Amniotic stem cell (primary cell): ENCODE measurements at places on chromosomes 1 and 21.

DNA sequence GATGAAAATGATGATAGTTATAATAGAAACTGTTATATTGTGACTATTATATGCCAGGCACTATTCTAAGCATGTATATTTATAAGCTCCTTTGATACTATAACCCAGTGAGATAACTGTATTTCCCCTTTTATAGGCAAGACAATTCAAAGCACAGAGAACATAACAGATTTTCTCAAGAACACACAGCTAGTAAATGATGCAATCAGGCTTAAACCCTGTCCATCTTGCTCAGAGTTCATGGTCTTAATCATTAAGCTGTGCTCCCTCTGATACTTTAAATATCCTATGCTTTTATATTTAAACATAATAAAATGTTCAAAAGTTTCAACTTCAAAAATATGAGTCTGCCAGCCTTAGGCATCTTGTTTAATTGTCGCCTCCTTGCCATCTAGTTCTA is 88.6 kb downstream of the PHTF1 start:
- DNase-seq, result no peak

- peak; percentile 78 for DNase-seq
Observed at GRCh38 chr1:190754666-190755065, 277.0 kb upstream of the BRINP3 start.

- no peak for DNase-seq
Observed at GRCh38 chr1:116679091-116679827, 11.7 kb upstream of the IGSF3 start.

GRCh38 chr1:204647114-204647804 is 38.3 kb downstream of the LRRN2 start:
- DNase-seq, result peak; percentile 3

GRCh38 chr1:29671446-29672356 is 435.4 kb downstream of the PTPRU start:
- DNase-seq, result no peak

DNA sequence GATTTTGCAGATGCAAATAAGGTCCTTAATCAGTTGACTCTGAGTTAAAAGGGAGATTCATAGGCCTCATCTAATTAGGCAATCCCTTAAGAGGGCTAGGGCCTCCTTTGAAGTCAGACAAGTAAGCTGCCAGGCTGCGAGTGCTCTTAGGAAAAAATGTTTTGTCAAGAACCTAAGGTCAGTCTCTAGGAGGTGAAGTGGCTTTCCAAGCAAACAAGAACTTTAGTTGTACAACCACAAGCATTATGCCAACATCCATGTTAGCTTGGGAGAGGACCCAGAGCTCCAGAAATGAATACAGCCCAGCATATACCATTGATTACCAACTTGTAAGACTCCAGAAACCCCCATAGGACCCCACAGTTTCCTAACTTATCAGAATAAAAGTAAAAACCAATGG is 1366.2 kb downstream of the PLA2G4A start:
- DNase-seq, result no peak

GRCh38 chr1:163821679-163822078 is 499.9 kb downstream of the NUF2 start:
- no peak for DNase-seq

DNA sequence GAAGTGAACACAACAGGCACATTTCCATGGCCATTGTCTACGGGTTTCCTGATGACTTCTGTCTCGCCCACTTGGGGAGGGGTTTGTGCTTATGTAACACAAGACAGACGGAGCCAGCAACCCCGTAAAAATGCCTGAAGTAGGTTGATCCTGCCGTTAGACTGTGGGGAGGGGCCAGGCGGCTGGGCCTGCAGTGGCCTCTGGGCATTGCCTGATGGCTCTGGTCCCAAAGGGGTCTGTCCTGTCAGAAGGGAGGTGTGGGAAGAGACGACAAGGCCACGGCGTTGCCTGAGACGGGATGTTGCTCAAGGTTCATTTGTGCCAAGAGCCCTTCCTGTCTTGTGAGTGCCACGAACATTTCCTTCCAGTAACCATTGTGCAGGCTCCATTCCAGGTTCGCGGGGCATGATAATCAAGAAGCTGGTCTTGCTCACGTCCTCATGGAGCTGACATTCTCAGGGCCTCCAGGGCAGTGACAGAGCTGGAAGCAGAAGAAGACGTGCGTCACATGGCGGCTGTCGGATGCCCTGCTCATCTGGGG is 44.7 kb downstream of the ABCG1 start:
- DNase-seq, result no peak

- peak; percentile 28 for DNase-seq
Observed at GRCh38 chr21:25506887-25507286, 100.4 kb downstream of the MRPL39 start.

DNA sequence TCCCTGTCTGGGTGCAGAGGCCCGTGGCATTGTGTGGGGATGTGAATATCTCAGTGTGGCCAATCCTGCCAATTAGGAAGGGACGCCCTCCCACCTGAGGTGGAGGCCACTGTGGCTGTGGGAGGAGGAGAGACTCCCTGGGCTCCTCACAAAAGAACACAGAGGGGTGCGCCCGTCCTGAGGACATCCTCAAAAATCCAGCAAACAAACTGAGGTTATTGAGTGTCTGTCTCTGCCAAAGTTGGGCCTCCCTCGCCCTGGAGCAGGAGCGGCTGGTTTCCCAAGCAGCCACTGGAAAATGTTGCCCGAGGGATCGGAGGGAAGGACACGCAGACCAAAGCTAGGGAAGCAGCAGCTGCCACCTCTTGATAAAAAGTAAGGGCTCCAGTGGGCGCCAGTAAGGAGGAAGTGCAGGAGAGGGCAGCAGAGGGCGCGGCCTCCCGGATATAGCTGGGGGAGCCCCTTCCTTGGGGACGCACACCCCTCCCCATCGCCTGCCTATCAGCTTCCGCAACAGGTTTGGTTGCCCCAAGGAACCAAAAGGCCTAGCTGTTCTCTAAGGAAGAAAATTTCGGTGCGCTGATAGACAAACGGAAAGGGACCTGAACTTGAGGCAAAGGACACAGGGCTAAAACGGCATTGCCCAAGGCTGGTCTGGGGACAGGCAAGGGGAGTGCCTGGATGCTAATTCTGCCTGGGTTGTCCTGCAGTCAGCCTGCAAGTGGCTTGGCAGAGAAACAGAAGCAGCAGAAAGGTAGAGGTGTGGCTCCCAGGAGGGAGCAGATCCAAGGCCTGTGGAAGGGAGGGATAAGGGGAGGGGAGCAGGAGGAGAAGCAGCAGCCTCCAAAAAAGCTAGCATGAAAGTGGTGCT is 1.7 kb upstream of the GRIK3 start:
- DNase-seq, result no peak

- no peak for DNase-seq
Observed at GRCh38 chr1:161019751-161020495, 1.0 kb downstream of the F11R start.

GRCh38 chr1:60331647-60332046 is 258.1 kb upstream of the C1orf87 start:
- DNase-seq, result no peak

GRCh38 chr1:82491301-82492048 is 690.7 kb downstream of the ADGRL2 start:
- no peak for DNase-seq

DNA sequence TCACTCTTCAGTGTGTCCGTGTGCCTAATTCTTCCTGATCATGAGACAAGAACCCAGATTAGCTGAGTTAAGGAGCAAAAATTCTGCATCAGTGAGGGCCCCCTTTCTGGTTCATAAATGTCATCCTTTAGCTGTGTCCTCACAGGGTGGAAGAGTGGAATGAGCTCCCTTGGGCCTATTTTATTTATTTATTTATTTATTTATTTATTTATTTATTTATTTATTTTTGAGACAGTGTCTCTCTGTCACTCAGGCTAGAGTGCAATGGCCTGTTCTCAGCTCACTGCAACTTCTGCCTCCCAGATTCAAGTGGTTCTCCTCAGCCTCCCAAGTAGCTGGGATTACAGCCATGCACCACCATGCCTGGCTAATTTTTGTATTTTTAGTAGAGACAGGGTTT is 131.7 kb downstream of the PATJ start:
- DNase-seq, result no peak

GRCh38 chr1:181604482-181605249 is 121.3 kb downstream of the CACNA1E start:
- no peak for DNase-seq

GRCh38 chr1:20982316-20982715 is 194.4 kb downstream of the EIF4G3 start:
- peak; percentile 16 for DNase-seq

- DNase-seq, result no peak
Observed at GRCh38 chr1:92754719-92755050, 30.2 kb downstream of the EVI5 start.

DNA sequence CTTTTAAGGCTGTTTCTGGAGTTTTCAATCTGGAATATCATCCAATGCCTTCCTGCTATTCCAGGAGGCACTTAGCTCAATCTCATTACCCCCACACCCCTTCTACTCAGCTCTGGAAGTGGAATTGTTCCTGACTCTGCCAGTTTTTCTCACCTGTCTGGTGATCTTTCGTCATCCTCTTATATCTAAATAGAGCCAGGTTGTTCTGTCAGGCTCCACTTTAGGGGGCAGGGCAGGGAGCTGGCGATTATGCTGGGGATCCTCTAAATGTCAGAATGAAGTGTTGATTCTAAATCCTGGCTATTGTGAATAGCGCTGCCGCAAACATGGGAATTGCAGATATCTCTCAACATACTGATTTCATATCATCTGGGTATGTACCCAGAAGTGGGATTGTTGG is 63.6 kb upstream of the ETV3 start:
- DNase-seq, result no peak

DNA sequence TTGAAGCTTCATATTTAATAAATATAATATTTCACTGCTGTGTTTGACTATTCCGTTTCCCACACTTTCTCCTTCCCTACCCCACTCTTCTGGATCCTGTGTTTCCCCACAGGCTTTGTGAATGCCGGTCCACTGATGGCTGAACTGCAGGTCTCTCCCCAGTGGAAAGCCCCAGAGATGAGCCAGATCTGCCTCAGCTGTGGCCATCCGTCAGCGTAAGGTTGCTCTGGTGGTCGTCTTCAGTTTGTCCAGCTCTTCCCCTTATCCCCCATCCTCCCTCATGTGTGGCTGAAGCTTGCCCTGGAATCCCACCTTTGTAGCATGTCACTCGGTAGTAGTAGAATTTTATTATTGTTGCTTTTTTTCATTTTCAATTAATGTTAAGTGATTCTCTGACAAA is 11.4 kb downstream of the SMAP2 start:
- DNase-seq, result no peak

GRCh38 chr21:32193098-32193465 is 85.8 kb downstream of the MIS18A start:
- no peak for DNase-seq

- no peak for DNase-seq
Observed at GRCh38 chr1:1599030-1599934, 653 bp downstream of the FNDC10 start.

DNA sequence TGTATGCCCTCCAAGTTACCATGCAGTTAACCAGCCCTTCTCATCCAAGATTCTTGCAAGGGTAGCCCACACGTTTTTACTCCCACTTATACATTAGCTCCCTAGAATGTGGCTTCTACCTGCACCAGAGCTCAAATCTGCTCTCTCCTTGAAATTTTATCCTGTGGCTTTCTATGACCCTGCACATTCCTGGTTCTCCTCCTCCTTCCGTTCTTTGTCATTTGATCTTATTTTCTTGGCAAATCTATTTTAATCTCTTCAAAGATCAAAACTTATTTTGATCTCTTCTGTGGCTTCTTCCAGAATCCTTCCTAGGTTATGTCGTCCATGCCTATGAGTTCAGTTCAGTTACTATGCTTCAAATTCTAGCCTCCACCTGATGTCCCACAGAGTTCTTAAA is 115.6 kb upstream of the GUCA2B start:
- no peak for DNase-seq

GRCh38 chr1:203152158-203153034 is 23.2 kb downstream of the MYBPH start:
- no peak for DNase-seq

DNA sequence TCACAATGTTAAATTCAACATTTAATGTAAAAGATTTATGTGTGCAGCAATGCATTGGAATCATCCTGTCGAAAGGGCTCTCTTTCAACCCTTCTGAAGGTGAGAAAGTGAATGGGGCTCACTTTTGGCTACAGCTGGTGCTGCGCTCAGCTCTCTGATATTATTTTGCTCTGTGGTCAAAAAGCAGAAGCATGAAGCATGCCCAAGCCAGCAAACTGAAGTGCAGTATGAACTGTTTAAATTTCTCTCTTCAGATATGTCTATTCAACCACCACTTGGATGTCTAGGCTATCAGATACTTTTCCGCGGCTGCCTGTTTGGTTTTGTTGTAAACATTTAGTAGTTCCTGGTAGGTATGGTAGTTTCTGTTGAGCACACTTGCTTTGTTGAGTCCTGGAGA is 216.9 kb upstream of the TMPRSS15 start:
- DNase-seq, result no peak

DNA sequence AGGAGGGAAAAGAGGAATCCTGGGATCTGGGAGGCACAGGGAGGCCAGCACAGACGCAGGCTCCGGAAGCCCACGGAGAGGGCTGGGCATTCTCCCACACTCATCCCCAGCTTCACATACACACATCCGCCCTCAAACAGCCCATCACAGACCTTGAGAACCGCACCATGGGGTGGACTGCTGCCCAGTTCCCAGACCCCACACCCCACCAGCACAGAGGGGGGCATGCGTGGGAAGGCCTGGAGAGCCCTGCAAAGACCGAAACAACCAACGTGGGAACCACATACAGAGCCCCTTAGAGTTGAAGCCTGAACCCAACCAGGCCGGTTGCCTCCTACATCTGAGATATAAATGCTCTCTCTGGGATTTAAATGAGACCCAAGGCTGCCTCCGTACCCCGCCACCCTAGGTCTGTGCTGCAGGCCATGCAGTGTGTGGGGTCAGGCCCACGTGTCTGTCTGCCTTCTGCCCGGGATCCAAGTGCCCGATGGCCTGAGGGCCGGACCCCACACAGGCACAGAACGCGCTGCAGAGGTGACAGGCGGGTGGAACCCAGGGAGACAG is 126.2 kb upstream of the COL6A1 start:
- DNase-seq, result no peak

DNA sequence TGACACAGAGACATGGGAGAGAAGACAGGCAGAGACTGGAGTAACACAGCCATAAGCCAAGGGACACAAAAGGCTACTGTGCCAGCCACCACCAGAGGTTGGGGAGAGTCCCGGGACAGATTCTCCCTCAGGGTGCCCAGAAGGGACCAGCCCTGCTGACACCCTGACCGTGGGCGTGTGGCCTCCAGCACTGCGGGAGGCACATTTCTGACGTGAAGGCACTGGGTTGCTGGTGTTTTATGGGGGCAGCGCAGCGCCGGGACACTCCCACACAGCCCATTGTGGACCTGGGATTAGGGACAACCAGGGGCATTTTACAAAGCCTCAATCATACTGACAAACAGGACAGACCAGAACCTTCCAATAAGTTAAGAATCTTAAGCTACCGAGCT is 26.2 kb downstream of the PRDM15 start:
- no peak for DNase-seq

GRCh38 chr1:177287270-177287669 is 116.5 kb downstream of the BRINP2 start:
- no peak for DNase-seq
